ENCODE measurements at places on chromosomes 7 and 10.

GRCh38 chr7:20441991-20442441, 111.3 kb downstream of the ITGB8 start:
- DNase-seq: no peak

- DNase-seq: no peak
These were observed 566 bp downstream of the ASNS start for GRCh38 chr7:97871659-97872024.

DNA sequence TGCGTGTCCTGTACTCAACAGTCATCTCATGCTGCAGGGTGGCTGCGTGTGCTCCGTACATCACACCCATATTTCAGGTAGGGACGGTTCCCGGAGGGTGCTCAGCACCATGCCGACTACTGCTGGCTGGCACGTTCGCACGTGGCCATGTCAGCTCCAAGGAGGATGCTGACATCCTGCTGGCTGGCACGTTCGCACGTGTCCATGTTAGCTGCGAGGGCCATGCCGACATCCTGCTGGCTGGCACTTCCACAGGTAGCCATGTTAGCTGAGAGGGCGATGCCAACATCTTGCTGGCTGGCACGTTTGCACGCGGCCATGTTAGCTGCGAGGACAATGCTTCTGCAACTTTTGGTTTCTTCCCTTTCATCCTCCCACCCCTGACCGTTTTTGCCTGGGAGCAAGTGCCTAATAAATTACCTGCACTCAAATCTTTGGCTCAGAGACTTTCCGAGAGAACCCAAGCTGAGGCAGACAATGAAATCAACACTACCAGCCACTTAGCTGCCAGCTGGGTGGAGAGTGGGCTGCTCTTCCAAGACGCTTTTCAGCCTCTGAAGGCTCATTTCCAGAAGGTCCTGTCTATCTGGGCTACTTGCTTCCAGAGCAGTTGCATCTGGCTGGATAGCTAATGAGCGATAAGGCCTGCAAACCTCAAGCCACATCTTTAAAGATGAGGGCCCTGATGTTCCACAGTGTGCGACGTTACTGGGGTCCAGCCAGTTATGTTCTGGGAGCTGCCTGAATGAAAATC, 104.6 kb downstream of the WDR37 start:
- DNase-seq: no peak

- DNase-seq: no peak
These were observed 17.5 kb downstream of the VPS50 start for GRCh38 chr7:93249491-93250148.

GRCh38 chr10:90398566-90398965, 459.3 kb downstream of the HTR7 start:
- DNase-seq: no peak

DNA sequence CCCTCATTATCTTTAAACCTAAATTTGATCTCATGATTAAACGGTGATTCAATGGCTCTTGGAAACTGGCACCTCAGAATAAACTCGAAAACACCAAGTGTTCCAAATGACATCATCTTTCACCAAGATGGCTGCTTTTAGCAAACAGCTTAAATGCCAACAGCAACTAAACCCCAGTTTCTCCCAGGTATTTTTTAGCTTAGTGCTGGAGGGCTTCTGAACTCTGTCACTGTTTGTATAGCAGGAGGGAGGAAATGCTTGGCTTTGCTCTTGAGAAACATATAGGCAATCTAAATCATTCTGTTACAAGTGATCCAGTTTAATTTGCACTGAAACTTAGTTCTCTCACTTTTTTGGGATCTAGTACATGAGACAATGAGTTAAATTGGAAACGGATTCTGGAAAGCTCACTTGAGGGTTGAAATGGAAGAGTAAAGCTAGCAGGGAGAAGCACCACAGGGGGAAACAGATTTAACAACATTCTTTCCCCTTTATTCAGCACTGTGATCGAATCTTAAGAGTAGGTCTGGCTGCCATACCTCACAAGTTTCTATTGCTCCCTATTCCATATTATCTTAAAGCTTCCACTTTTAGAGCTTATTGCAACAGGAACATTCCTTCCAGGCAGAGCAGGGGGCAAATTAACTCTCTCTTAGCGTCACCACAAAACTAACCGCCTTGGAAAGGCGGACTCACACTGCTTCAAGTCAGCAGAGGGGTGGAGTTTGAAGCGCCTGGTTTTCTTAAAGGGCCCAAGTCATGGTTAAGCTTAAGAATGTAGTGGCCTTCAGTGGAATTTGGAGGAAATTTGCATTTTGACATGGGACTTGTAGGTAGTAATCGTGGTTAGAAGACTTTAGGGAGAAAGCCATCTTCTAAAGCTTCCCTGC, 1.8 kb upstream of the CCDC6 start:
- DNase-seq: peak; percentile 76

GRCh38 chr7:152564656-152565250, 111.2 kb downstream of the XRCC2 start:
- DNase-seq: no peak

GRCh38 chr10:124168581-124168980, 75.2 kb upstream of the CHST15 start:
- DNase-seq: no peak

- no peak for DNase-seq
These were observed 10.3 kb upstream of the RASSF4 start for GRCh38 chr10:44949127-44949802.

GRCh38 chr10:119502209-119502608, 40.3 kb downstream of the RGS10 start:
- no peak for DNase-seq

- no peak for DNase-seq
These were observed 244.2 kb downstream of the ELFN1 start for GRCh38 chr7:1914321-1914720.
